ENCODE measurements at places on chromosomes 7 and 10.

DNA sequence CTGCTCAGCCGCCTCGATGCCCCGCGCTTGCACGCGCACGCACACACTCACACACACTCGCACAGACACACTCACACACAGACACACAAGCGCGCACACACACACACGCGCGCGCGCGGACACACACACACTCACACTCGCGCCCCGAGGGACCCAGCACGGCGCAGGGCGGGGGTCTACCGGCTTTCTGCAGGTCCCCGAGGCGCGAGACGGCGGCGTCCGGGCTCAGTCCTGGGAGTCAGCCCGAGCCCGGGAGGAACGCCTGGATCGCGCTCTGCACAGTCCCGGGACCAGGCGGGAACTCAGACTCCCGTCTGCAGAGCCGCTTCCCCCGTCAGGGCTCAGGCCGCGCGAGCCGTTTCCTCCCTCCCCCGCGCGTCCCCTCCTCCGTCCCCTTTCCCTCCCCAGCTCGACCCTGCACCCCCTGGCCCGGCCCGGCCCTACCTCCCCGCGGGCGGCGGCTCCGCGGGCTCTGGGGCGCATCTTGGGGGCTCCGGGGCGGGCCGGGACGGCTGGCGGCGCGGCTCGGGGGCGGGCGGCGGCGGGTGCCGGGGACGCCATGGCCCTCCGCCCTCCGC is 464 bp downstream of the DENND2A start:
- no peak for DNase-seq

DNA sequence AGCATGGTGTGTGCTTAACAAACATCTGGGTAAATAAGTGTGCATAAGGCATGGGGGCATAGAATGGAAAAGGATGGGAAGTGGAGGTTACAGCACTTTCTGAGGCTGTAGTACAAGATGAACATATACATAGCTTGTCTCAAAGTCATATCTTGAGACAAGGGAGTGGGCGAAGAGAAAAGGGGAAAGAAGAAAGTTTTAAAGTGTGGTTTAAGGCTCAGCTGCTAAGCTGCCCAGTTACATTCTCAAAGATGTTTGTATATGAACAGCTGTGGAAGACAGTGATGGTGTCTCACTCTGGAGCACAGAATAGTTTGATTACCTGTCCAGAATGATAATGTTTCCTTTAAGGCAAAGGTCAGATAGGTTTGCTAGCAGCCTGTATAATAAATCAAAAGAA is 61.9 kb upstream of the LANCL2 start:
- DNase-seq: no peak

DNA sequence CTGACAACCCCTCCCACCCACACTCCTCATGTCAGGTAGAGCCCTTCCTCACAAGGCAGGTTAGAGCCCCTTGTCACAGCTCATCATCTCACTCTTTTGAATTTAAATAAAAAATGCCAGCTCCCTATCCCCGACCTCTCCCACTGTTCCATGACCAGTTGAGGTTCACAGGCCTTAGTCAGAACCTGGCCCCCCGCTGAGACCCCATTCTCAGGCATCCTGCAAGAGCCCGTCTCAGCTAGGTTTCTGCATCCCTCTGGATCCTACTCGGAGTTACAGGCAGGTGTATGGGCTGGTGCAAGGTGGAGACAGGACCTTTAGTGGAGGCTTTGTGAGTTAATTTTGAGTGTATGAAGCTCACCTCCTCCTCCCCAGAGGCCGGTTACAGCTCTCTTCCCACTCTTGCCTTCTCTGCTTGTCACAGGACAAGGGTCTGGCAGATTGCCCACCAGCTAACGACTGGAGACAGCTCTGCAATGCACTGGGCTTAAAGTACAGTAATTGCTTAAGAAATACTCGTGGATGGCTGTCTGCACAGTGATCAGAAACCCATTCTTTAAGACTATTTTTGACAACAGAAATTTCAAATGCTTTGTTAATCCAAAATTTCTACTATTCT is 394.9 kb upstream of the DPP6 start:
- no peak for DNase-seq

DNA sequence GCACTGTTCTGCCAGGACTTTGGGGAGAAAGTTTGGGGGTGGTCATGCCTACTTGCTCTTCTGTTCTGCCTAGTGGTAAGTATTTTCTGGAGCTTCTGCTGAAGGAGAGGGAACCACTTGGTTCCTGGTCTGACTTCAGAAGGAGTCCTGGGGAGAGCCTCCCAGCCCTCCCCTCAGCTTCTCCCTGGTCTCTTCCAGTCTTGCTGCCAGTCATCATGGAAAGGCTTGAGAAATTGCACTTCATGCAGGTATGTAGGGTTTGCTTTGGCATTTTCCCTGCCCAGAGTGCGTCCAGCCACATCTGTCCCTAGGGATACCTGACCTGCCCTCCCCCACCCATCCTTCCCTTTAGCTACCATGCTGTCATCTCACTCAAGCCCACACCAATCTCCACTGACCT is 11.1 kb upstream of the WBP1L start:
- DNase-seq: no peak

GRCh38 chr7:132652507-132652906 is 76.2 kb upstream of the PLXNA4 start:
- no peak for DNase-seq

DNA sequence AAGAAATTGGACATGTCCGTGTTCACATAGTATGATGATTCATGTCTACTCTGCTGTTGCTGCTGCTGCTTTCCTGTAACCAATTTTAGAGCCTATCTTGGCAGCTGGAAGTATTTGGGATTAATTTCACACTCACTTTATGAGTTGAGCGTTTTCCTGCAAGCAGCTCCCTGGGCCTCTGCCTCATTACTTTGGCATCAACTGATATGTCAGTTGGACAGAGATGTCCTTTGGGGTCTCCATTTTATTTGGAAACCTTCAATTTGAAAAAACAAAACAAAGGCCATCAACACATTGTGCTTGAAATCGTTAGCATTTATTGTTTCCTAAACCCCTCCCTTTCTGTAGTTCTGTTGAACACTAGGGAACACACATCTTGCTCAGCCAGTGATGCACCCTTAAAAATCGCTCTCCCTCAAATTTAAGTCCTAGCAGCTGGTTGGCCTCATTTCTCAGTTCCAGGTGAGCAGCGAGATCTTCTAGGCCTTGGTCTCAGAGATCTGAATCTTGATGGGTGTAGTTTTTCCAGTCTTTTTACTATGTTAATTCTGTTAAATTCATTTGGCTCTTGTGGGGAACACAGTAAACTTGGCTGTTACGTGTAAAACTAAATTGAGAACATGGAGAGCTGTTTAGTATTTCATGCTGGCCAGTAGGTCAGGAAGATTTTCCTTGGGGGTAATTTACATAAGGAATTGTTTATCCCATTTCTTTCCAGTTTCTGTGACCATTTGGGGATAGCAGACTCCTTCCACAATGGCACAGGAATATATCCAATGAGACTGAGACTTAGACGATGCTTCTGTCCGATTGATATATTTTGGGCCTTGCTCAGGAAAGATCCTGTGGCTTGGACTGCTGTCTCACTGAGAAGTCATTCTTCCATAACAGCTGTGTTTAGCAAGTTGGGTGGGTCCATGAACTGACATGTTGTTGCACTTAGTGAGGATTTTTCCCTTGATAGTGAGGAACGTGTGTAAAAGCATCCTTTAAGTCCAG is 371.6 kb downstream of the BBS9 start:
- DNase-seq: no peak

- no peak for DNase-seq
Measured at GRCh38 chr10:29619241-29619669, 15.5 kb downstream of the SVIL start.

Measured in astrocyte of the cerebellum (primary cell).